Renal pelvis (tissue), 12 donors: ENCODE measurements at places on chromosomes 1 and 21. TPM values are rescaled to one million over a fixed set of nuclear protein-coding genes. Genes with fewer than 3 reads are reported as not detected.
A peak's percentile ranks its signal among the peaks of the same experiment; 100 is the strongest.

- DNase-seq = no peak
Measured at GRCh38 chr1:6674771-6675170, 26.8 kb downstream of the DNAJC11 start.

DNA sequence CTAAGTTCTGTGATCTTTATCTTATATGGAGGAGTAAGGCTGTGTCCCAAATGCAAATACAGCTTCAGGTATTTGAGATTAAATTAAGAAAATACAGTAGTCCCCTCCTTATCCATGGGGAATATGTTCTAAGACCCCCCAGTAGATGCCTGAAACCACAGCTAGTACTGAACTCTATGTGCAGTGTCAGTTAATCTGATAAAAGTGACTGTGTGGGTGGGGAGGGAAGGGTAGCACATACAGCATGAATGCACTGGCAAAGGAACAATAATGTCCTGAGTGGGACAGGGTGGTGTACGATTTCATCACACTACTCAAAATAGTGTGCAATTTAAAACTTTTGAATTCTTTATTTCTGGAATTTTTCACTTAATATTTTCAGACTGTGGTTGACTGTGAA lies 83.1 kb downstream of the HS2ST1 start:
- no peak for DNase-seq

DNA sequence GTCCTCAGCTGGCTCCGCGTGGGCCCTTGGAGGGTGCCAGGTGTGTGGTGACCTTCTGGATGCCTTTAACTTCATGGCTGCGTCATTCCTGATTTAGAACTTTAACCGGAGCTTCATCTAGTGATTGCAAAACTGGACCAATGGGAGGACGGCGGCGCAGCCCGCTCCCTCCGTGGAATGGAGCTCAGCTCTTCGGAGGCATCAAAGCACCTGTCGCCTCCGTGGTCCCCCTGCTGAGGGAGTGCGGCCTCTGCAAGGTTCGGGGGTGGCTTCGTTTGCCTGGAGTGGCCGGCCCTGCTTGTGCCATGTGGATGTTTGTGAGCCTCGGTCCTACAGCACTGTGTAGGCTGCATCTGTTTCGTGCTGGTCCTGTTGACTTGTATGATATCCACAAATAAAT lies 14.2 kb downstream of the CSTB start:
- no peak for DNase-seq

- DNase-seq = peak; percentile 84
Measured at GRCh38 chr1:179877586-179878265, at the start of gene TOR1AIP2. TSS of gene TOR1AIP2 (minus strand) at chr1:179877803. CDS start at chr1:179852665, 25,138 bp downstream.

DNA sequence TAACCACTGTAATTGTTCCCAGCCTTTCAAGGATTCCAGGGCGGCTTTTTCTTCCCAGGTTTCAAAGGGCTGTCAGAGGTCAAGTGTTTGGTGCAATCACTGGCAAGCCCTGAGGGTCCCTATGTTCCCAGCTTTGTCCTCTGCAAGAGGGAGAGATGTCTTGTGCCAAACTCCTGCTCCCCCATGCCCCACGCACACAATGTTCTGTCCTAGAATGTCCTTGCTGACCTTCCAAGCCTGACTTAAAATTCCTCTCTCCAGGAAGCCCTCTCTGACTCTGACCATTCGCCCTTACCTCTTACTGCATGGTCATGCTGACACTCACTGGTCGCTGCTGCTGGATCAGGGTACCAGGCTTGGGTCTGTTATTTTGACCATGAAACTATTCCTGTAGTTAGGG lies 152.5 kb upstream of the KCND3 start:
- peak; percentile 14 for DNase-seq

- no peak for DNase-seq
Measured at GRCh38 chr1:116693759-116694480, 26.4 kb upstream of the IGSF3 start.

DNA sequence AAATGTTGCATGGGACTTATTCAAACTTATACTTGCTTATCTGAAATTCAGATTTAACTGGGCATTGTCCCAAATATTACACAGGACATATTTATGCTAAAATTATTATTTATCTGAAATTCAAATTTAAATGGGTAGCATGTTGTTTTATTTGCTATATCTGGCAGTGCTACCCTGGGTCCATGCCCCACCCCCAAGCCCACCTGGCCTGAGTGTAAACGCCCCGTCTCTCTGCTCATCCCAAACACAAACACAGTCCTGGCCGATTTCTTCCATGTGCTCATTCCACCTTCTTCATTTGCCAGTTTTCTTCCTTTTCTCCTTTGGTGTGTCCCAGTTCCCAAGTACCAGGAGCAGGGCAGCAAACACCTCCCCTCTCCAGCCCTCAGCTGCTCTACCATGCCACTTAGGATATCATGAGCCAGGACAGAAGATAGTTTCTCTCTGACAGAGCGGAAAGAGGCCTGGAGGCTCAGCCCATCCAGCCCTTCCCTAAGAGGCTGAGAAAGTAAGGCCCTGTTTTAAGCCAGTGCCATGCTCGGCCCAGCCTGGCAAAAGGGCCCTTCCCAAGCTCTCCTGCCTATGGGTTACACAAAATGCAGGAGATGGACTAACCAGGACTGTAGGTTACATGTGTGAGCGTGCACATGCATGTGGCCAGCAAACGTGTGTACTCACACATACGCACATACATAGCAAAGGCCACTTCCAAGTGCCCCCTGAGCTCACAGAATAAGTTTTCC lies 69.5 kb downstream of the UBE2T start:
- no peak for DNase-seq

GRCh38 chr1:41535716-41536115 lies 51.2 kb upstream of the EDN2 start:
- no peak for DNase-seq

DNA sequence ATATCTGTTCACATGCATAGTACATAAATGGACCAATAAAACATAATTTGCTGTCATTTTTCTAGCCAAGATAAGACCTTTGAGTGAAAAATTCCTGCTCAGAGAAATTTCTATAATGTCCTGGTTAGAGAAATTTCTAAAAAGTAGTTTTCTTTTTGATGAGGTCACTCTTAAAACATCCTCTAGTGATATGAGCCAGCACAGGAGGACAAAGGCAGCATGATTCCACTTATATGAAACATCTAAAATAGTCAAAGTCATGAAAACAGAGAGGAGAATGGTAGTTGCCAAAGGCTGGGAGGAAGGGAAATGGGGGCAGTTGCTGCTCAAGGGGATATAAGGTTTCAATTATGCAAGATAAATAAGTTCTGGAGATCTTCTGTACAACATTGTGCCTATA lies 239.4 kb downstream of the BACH1 start:
- no peak for DNase-seq

GRCh38 chr21:38688068-38688467 lies 117.7 kb upstream of the ETS2 start:
- DNase-seq = no peak

DNA sequence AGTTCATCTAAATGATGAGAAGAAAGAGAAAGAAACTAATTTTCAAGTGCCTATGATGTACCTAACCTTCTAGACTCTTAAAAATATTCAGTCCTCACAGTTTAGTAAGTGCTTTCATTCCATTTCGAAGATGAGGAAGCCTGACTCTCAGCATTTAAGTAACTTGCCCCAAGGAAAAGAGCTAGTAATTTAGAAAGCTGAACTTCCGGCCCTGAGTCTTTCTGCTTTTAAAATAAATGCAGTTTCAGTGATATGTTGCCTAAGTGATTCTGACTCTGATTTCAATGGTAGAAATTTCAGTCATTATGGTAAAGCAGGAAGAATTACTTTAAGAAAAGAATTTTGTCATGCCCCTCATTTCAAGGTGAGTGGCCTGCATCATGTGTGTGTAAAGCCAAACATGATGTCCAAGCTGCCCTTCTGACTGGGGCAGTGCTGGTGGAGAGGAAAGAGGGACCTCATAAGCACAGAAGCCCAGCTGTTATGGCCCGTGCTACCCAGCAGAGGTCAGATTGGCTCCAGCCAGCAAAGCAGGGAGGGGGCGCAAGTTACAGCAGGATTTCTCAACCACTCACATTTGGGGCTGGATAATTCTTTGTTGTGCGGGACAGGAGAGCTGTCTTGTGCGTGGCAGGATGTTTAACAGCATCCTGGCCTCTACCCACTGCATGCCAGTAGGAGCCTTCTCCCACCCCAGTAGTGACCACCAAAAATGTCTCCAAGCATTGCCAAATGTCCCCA lies 10.7 kb downstream of the ATP1A4 start:
- DNase-seq = no peak

DNA sequence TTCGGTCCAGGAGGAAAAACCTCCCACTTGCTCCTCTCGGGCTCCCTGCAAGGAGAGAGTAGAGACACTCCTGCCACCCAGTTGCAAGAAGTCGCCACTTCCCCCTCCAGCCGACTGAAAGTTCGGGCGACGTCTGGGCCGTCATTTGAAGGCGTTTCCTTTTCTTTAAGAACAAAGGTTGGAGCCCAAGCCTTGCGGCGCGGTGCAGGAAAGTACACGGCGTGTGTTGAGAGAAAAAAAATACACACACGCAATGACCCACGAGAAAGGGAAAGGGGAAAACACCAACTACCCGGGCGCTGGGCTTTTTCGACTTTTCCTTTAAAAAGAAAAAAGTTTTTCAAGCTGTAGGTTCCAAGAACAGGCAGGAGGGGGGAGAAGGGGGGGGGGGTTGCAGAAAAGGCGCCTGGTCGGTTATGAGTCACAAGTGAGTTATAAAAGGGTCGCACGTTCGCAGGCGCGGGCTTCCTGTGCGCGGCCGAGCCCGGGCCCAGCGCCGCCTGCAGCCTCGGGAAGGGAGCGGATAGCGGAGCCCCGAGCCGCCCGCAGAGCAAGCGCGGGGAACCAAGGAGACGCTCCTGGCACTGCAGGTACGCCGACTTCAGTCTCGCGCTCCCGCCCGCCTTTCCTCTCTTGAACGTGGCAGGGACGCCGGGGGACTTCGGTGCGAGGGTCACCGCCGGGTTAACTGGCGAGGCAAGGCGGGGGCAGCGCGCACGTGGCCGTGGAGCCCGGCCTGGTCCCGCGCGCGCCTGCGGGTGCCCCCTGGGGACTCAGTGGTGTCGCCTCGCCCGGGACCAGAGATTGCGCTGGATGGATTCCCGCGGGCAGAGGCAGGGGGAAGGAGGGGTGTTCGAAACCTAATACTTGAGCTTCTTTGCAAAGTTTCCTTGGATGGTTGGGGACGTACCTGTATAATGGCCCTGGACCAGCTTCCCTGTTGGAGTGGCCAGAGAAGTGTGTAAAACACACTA lies 45.3 kb downstream of the MRPL39 start:
- peak; percentile 39 for DNase-seq

GRCh38 chr1:9097947-9098705 lies 28.7 kb upstream of the SLC2A5 start:
- no peak for DNase-seq

DNA sequence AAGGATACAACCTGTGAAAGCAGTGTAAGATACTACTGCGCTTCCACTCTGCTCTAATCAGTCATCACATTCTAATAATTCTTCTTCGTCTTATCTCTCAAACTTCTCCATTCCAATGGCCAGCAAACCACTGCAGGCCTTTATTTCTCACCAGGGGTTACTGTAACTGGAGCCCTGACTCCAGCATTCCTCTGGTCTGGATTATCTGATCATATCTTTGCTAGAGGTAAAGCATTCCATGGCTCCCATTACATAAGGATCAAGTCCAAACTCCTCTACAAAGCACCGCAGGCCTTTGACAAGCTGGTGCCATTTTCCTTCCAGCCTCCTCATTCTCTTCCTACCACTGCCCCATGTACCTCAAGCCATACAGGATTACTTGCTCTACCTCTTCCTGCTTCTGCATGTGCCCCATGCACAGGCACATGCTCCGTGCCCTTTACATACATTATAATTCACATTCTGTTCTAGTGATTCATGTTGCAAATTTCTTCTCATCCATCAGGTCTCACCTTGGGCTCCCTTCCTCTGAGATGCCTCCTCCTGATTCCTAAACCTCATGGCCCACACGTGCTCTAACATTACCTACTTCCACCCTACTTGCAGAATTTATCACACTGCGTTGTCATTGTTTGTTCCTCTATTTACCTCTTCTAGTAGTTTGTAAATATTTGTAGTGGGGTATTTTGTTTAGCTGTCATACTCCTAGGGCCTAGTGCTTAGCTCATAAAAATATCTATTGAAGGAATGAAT lies 9.3 kb upstream of the SERBP1 start:
- no peak for DNase-seq

- DNase-seq = no peak
Measured at GRCh38 chr1:1437904-1438376, 2.5 kb downstream of the VWA1 start.

- DNase-seq = no peak
Measured at GRCh38 chr1:96465441-96465840, 256.1 kb upstream of the PTBP2 start.

DNA sequence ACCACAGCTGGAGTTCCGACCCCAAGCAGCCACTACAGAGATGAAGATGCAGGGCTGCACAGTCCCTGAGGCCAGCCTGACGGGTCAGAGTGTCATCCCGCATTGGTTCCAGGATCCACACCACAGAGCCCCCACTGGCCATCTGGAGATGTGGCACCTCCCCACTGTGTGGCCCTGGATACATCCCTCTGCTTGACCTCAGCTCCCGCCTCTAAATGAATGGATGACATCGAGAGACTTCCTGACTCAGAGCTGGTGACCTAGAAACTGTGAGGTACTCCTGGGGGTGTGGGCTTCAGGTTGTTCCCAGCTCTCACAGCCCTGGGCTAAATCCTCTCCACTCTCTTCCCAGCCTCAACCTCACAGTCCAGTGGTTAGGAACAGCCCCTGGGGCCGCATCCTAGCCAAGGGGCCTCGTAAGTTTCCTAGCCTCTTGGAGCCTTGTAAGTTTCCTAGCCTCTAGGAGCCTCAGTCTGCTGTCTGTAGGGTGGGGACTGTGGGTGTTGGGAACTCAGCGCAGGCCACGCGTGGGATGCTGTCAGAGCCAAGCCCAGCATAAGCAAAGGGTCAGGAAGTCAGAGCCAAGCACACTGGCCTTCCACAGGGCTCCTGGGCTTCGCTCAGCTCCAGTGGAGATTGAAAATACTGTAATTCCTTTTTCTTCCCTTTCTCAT lies 87.5 kb upstream of the RUNX3 start:
- DNase-seq = no peak

IFI44L gene
- polyA plus RNA-seq = 6.7 TPM

HSPG2 gene
- polyA plus RNA-seq = 209 TPM

BATF3 gene
- 1.6 TPM for polyA plus RNA-seq

SLC5A9 gene
- polyA plus RNA-seq = 8.9 TPM

SYTL1 gene
- 12.6 TPM for polyA plus RNA-seq

PTGFR gene
- 0.08 TPM for polyA plus RNA-seq

IL10 gene
- polyA plus RNA-seq = 0.65 TPM

VASH2 gene
- 19.2 TPM for polyA plus RNA-seq
